Posterior cingulate gyrus (tissue), 11 donors: ENCODE measurements at places on chromosomes 7 and 10.

- no peak for DNase-seq
Measured at GRCh38 chr7:117124591-117125220, 171.4 kb downstream of the ST7 start.

DNA sequence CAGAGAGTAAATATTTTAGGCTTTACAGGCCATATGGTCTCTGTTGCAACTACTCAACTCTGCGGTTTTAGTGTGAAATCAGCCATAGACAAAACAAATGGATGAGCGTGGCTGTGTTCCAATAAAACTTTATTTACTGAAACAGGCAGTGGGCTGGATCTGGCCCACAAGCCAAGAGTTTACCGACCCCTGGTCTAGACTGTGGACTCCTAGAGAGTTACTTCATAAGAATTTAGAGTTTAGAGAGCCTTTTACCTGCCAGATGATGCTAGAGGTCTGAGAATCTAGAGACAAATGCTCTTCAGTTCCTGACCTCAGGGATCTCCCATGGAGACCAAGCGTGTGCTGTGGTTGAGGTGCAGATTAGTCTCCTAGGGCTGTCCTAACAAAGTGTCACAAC, 174.8 kb downstream of the PTEN start:
- DNase-seq: no peak

DNA sequence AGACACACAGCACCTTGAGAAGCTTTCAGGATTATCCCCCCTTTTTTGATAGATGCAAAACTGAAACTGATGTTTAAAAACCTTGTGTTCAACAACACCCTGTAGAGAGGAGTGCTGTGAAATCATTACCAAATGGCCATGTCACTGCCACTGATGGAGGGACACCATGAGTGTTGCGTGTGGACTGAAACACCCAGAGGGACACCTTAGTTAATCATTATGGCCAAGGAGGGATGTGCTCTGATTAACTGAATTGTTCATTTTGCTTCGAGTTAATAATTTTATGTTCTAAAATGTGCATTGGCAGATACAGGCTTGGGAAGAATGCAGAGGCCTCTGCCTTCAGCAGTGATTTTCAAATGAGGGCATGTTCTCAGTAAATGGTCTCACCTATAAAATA, 226.0 kb downstream of the KLF6 start:
- no peak for DNase-seq

DNA sequence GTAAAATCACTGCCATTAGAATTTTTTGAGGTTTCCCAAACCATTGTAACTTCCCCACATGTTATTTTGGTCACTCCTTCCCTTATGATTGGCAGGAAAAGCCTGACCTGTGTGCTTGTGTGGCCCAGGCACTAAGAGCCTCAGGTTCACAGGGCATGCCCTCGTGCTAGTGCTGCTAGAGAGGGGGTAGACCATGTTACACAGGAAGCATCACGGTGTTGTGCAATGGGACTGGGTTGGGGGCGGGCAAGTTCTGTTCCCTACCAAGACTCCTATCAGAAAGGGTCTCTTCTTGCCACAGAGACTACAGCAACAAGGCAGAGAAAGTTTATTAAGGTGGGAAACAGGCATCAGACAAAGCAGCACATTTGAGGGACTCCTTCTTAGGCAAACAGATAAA, 32.2 kb downstream of the LSM5 start:
- no peak for DNase-seq

DNA sequence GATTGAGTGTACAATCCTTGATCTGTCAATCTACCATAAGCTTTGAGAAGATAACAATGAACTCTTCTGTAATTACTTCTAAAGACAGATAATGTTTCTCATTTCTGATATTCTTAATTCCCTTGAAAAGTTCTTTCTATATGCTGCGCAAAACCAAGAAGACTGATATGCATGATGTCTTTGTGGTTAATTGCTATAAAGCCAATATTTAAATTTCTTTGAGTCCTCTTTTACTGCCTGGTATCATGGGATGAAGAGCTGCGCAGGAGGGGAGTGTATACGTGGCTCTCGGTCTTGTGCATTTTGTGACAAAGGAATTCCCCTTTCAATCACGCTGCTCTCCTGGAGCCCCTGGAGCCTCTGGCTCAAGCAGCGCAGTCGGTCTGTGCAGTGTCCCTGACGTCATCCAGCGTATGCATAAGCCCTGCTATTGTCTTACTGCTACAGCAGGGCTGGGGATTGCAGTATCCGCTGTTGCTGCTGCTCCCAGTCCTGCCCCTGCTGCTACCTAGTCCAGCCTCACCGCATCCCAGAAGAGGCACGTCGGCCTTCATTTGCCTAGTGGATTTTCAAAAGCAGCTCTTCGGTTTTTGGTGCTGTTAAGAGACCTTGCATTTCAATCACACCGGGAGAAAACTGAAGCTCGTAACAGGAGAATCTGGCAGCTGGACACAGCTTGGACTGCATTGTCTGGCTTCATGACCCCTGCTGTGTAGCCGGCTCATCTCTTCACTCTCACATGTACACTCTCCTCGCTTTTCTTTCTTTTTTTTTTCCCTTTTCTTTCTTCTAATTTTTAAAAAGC, 66.7 kb downstream of the ST7 start:
- peak; percentile 94 for DNase-seq

DNA sequence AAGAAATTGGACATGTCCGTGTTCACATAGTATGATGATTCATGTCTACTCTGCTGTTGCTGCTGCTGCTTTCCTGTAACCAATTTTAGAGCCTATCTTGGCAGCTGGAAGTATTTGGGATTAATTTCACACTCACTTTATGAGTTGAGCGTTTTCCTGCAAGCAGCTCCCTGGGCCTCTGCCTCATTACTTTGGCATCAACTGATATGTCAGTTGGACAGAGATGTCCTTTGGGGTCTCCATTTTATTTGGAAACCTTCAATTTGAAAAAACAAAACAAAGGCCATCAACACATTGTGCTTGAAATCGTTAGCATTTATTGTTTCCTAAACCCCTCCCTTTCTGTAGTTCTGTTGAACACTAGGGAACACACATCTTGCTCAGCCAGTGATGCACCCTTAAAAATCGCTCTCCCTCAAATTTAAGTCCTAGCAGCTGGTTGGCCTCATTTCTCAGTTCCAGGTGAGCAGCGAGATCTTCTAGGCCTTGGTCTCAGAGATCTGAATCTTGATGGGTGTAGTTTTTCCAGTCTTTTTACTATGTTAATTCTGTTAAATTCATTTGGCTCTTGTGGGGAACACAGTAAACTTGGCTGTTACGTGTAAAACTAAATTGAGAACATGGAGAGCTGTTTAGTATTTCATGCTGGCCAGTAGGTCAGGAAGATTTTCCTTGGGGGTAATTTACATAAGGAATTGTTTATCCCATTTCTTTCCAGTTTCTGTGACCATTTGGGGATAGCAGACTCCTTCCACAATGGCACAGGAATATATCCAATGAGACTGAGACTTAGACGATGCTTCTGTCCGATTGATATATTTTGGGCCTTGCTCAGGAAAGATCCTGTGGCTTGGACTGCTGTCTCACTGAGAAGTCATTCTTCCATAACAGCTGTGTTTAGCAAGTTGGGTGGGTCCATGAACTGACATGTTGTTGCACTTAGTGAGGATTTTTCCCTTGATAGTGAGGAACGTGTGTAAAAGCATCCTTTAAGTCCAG, 371.6 kb downstream of the BBS9 start:
- DNase-seq: no peak

DNA sequence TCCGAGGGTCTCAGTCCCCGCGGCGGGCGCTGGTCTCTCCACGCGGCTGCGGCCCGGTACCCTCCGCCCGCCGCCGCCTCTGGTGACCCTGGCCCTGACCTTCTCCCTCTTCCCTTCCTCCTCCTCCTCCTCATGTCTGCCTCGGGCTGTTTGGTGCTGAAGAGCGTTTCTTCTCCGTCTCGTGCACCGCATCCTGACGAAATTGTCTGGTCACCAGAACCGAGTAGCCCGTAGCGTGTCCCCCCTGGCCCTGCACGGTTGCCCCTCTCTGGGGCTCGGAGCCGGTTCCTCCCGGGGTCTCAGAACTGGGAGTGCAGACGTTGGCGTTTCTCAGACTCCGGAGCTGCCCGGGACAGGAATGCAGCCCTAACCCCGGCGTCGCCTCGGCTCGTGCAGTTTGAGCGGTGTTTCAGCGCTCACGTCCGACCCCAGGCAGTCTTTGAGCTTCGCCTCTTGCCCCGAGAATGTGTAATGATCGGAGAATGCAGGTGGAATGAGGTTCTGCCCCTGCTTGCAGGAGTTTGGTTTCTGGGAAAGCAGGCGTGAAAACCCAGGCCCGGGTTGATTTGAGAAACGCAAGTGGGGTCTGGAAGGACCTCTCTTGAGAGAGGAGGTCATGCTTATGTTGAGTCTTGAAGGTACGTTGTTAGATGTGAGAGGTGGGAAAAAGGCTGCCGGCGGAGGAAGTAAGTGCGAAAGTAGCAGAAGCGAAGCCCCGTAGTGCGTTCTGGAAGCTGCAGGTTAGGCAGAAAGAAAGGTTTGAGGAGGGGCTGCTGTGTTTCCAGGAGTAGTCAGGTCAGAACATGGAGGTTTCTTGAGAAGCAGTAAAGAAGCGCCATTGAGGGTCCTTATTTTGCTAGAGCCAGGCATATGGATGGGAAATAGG, 743 bp downstream of the RBM17 start:
- DNase-seq: no peak

GRCh38 chr10:123904834-123905409, 13.3 kb upstream of the CPXM2 start:
- DNase-seq: no peak

- DNase-seq: no peak
Measured at GRCh38 chr10:130024779-130025325, 60.8 kb upstream of the EBF3 start.

- DNase-seq: peak; percentile 32
Measured at GRCh38 chr7:44633254-44634186, 27.1 kb downstream of the OGDH start.
